ENCODE measurements at places on chromosomes 2 and 18.

- DNase-seq = no peak
Measured at GRCh38 chr2:206144383-206144782, 14.9 kb downstream of the NDUFS1 start.

DNA sequence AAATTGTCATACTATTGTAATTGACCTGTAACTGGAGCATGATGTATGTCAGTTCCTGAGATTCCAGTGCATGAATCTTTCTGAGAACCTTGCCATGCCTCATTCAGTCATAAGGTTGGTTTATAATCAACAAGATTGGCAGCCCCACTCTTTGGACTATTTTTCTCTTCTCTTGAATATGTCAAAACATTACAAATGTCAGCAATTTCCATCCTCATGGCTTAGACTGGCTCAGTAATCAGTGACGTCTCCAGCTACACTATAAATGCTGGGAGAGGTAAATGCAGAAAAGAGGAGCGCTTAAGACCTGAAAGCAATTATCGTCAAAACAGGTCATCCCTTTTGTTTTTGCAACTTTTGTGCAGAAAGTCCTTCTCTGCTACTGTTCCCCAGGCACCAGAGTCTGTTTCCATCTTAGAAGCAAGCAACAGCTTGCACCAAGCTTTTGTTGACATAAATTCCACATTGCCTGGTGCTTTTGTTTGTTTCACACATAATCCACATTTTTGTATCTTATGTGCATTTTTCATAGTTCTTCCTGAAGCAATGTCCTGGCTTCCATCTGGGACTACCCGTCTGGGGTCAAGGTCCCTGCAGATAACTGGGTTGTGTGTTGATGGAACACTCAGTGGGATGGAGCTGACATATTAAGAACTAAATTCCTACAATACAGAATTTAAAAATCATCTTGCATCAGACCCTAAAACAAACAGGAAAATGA, 149.8 kb downstream of the OSR1 start:
- no peak for DNase-seq

DNA sequence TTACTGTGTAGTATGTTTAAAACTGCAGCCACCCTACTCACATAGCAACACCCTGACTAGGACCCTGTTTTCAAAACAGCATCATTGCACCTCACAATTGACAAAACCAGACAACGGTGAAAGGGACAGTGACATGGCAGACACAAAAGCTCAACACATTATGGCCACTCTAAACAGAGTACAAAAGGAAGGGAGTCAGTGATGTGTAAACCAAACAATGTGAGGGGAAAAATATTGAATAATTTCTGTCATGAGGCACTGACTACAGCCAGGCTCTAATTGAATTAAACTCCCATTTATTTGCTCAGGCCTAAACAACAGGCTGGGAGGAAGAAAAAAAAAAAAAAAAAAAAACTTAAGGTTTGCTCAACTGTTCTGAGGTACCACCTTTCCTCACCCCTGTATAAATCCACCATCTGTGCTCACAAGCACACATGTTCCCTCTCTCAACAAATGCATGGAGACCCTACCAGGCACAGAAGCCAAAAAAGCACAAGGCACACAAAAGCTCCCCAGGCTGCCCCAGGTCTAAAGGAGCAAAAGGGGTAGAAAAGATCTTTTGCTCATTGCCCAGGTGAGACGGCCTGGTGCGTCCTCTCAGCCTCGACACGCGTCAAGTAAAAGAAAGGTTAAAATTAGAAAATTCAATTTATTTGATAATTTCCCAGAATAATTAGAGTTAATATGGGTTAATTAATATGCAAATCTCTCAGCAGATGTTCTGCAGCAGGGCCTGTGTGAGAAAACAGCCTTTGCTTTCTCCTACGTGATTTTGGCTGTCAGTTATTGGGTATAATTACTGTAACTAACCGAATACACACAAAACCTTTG, 80.9 kb downstream of the ZEB2 start:
- DNase-seq = no peak

- no peak for DNase-seq
Measured at GRCh38 chr2:211331736-211332135, 775.3 kb downstream of the CPS1 start.

DNA sequence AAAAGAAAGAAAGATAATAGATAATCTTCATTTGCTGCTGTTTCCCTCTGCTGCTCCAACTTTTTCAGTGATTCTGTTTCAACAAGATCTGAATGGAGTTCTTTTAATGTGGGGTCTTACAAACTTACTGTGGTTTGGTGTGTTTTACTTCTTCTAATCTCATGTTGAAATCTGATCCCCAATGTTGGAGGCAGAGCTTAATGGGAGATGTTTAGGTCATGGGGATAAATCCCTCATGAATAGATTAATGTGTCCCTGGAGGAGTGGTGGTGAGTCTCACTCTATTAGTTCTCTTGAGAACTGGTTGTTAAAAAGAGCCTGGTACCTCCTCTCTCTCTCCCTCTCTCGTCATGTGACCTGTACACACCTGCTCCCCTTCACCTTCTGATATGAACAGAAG, 442.4 kb downstream of the EPHA4 start:
- DNase-seq = no peak

DNA sequence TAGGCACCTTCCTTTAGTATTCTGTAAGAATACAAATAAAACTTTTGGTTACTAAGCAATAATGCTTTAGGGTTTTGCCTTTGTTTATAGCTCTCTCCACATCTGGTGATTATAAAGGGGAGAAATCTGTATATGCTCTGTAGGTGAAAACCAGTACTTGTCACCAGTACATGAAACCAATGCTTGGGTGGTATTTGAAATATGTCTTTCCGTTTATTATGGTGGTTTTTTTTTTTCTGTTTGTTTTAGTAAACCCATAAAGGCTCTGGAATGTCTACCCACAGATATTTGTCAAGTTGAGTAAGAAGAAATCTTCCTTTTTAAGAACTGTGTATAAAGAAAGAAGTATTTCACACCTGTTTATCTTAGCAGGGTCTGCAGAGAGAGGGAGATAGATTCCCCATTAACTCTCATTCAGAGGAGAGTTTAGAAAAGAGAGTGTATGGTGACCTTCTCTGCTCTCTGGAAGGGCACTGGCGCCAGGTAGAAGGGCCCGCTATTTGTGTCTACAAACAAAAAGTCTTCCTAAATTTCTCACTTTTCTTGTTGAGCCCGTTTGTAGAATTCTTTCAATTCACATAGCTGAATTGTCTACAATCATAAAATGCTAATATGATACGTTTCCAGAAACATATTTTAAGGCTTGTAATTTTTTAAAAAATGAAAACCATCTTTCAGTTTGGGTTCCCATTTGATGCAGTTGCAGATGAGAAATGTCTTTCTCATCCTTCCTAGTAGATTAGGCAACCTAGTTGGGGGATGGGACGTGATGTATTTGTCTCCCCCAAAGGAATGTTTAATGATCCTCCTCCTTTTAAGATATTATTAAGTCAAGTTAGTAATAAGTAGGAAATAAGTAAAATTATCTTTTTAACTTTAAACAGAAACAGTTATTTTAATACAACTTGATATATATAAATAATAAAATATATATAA, 33.9 kb downstream of the MAP3K20 start:
- no peak for DNase-seq

DNA sequence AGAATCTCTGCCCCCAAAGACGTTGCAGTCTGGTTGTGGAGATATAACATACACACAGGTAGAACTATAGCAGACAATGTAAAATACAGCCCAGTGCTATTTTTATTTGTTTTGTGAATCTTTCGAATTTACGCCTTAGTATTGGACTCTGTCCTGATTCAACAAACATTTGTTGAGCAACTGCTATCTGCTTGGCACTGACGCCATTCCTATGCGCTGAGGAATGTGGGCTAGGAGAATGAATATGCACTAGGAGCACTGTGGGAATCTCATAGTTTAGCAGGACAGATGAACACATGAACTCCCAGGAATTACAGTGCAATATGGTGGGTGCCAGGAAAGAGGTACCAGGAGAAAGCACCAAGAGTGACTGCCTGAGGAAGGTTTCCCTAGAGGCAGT, 181.7 kb upstream of the SIX3 start:
- no peak for DNase-seq

- no peak for DNase-seq
Measured at GRCh38 chr18:3652380-3653262, 202.6 kb downstream of the TGIF1 start.

DNA sequence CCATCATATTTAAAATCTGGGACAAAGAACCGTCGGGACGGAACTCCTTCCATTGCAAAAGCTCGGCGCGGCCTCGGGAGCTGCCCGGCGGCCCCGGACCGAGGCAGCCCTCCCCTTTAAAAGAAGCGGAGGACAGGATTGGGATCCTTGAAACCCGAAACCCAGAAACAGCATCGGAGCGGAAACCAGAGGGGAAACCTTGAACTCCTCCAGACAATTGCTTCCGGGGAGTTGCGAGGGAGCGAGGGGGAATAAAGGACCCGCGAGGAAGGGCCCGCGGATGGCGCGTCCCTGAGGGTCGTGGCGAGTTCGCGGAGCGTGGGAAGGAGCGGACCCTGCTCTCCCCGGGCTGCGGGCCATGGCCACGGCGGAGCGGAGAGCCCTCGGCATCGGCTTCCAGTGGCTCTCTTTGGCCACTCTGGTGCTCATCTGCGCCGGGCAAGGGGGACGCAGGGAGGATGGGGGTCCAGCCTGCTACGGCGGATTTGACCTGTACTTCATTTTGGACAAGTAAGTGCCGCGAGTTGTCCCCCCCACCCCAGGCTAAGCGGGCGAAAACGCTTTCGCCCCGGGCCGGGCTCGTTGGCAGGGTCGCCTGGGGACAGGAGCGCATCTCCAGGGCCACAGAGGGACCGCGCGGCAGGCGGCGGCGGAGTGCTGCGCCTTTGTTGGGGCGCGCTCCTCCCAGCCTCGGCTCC, at the start of gene ANTXR1:
ANTXR1 (plus strand) TSS at position 38 of the 698 bp plus-strand sequence; CDS start at position 359, 321 bp downstream.
- DNase-seq = no peak

DNA sequence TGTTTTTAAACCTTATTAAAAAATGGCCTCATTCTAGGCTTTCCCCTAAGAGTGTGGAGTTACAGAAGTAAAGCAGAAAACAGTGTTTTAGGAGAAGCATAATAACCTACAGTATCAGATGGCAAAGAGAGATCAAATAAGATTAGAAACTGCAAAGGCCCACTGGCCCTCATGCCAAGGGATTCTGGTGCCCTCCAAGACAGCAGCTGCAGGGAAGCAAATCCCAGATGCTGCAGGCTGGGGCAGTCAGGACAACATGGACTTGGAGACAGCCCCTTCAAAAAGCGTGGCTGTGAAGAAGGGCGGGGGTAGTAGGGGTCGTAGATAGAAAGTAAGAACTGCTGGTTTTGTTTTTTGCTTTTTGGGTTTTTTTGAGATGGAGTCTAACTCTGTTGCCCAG, 28.3 kb upstream of the EPG5 start:
- DNase-seq = no peak

DNA sequence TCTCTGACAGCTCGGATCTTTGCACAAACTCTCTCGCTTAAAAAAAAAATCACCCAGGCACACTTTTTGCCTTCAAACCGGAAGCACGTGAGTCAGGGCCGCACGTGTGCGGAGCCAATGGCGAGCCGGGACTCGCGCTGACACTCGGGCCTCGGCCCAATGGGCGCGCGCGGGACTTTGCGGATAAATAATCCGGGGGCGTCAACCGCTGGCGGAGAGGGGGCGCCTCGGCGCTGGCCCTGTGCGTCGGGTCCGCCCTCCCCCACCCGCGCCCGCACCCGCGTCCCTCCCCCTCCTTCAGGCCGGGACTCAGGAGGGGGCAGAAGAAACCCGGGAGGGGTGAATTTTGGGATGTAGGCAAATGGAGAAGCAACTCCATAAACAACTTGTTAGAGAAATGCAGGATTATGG, 319 bp upstream of the EN1 start:
- DNase-seq = no peak

DNA sequence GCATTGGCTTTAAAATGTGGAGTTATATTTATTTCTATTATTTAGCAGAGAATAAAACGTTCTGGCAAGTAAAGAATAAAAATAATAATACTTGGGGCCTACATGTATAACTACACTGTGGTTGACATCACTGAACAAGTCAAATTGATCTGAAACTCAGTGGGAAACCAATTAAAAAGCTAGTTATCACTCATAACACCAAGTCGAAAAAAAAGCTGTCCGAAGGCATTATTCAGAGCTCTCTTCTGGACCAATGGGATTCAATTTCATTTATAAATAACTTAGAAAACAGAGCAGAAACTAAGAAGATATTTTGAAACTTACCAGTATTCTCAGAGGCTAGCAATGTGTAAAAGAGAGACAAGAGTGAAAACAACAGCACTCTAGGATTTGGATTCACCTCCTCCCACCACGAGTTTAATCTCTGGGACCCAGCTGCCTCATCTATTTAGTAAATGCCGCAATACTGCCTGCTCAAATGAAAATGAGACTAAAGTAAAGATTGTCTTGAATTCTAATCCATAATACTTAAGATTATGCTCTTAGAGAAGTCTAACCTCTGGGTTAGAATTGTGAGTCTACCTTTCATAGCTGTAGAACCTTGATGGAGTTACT, 128.4 kb downstream of the NBAS start:
- no peak for DNase-seq

GRCh38 chr18:10748641-10749040, 222.8 kb downstream of the NAPG start:
- no peak for DNase-seq

- no peak for DNase-seq
Measured at GRCh38 chr2:2324565-2325101, 6.4 kb downstream of the MYT1L start.

GRCh38 chr2:18721038-18721922, 131.9 kb upstream of the NT5C1B start:
- no peak for DNase-seq

GRCh38 chr2:239467956-239468490, 67.2 kb upstream of the HDAC4 start:
- no peak for DNase-seq

- no peak for DNase-seq
Measured at GRCh38 chr2:446303-446874, 158.5 kb upstream of the ALKAL2 start.

DNA sequence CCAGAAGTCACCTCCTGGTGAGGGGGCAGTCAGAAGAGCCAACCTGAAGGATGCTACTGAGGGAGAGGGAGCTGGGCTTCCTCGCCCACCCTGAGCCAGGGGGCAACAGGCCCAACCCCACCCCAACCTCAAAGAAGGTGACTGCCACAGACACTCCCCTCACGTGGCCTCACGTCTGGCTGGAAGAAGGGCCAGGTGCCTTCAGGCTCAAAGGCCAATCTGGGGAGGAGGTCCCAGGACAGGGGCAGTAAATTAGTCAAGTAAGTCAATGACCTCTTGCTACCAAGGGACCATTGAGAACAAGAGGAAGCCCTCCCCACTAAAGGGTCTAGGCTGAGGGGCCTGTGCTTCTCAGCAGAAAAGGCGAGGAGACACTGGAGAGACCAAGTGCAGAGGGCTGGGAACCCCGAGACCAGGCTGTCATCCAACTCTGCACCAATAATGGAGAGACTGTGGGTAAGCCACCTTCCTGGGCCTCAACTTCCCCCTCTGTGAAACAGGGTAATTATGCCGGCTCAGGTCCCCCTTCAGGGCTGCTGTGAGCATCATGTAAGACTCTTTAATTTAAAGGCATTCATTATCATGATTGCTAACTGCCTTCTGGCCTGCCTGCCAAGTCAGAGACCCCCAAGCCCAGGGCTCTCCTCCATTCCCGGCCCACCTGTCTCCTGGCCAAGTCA, 20.2 kb upstream of the TNS1 start:
- no peak for DNase-seq

- DNase-seq = no peak
Measured at GRCh38 chr2:46066601-46067000, 230.6 kb upstream of the EPAS1 start.

- DNase-seq = no peak
Measured at GRCh38 chr18:36130883-36131653, 1.4 kb downstream of the ELP2 start.
